ENCODE measurements at places on chromosomes 11 and 22.

GRCh38 chr11:2190657-2191471, 19.2 kb upstream of the TH start:
- DNase-seq, result no peak

- no peak for DNase-seq
These were observed 440 bp upstream of the SLC25A45 start for GRCh38 chr11:65382804-65383368.

GRCh38 chr11:68020575-68020974, 9.9 kb upstream of the NDUFS8 start:
- DNase-seq, result no peak

- DNase-seq, result no peak
These were observed 23.1 kb upstream of the CDC42EP2 start for GRCh38 chr11:65291613-65292012.

DNA sequence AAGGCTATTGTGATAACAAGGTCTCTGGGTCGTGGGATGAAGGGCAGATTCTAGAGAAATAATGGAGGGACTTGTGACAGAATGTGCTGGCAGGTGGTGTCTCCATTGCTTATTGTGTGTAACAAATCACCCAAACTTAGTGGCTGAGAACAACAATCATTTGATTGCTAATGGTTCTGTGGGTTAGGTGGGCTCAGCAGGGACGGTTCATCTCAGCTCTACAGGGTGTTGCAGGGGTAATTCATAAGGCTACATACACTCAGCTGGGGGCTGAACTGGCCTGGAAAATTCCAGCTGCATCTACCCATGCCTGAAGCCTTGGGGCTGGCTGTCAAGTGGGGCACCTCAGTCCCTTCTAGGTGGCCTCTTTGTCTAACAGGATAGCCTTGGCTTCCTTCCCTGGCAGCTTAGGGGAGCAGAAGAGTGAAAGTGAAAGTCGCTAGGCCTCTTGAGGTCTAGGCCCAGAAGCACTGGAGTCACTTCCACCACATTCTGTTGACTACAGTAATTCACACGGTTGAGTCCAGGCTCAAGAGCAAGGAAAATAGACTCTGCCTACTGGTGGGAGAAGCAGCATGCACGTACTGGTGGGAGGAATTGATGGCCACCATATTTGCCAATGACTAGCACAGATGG, 308.9 kb downstream of the MN1 start:
- DNase-seq, result no peak

DNA sequence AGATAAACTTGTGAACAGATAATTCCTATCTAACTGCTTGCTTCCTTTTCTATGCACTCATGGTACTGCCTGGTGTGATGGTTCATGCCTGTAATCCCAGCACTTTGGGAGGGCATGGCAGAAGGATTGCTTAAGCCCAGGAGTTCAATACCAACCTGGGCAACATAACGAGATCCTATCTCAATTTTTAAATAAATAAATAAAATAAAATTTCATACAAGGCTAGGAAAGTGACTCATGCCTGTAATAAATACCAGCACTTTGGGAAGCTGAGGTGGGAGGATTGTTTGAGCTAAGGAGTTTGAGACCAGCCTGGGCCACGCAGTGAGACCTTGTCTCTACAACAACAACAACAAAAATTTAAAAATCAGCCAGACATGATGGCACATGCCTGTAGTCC, 166.6 kb downstream of the COMMD9 start:
- DNase-seq, result no peak

DNA sequence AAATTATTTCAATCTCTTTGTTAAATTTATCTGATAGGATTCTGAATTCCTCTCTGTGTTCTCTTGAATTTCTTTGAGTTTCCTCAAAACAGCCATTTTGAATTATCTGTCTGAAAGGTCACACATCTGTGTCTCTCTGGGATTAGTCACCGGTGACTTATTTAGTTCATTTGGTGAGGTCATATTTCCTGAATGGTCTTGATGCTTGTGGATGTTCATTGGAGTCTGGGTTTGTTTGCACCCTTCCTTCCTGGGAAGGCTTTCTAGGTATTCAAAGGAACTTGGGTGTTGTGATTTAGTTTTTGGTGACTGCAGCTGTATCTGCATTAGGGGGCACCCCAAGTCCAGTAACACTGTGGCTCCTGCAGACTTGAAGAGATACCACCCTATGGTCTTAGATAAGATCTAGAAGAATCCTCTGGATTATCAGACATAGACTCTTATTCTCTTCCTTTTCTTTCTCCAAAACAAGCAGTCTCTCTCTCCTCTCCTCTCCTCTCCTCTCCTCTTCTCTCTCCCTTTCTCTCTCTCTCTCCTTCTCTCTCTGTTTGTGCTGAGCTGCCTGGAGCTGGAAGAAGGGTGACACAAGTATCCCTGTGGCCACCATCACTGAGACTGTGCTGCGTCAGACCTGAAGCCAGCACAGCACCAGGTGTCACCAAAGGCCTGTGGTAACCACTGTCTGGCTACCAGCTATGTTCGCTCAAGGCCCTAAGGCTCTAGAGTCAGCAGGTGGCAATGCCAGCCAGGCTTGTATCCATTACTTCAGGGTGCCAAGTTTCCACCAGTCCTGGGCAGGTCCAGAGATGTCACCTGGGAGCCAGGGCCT, 3.3 kb upstream of the HEPN1 start:
- DNase-seq, result no peak

- no peak for DNase-seq
These were observed 37.8 kb downstream of the IGHMBP2 start for GRCh38 chr11:68941324-68942094.

DNA sequence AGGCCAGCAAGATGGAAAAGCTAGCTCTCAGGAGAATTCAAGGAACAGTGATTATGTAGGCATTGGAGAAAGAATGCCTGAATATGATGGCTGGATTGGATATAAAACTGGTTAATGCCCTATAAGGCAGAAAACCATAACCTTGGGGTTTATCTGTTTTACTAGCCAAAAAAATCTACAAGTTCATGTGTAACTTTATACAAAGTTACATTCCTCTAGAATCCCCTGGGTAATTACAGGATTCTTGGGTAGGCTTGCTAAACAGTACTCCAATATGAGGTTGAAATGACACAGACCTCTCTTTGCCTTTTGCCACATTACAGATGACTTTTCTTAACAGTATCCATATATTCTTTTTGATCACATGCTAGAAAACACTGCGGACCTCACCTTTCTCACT, 26.0 kb downstream of the TSPAN18 start:
- DNase-seq, result no peak

DNA sequence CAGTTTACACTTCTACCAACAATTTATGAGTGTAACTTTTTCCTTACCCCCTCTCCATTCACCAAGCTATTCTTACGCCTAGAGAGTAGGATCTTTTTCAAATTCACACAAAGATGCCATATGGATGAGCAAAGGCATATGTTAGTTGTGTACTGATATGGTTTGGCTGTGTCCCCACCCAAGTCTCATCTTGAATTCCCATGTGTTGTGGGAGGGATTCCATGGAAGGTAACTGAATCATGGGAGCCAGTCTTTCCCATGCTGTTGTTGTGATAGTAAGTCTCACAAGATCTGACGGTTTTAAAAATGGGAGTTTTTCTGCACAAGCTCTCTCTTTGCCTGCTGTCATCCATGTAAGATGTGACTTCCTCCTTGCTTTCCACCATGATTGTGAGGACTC, 40.3 kb downstream of the TTC28 start:
- DNase-seq, result no peak

- DNase-seq, result peak; percentile 20
These were observed 10.8 kb downstream of the SIK3 start for GRCh38 chr11:117087446-117087845.

- peak; percentile 86 for DNase-seq
These were observed 10.1 kb downstream of the MTFP1 start for GRCh38 chr22:30435674-30436126.

- peak; percentile 43 for DNase-seq
These were observed 3.4 kb downstream of the CLPB start for GRCh38 chr11:72430741-72431570.

GRCh38 chr11:12876988-12877387, 132.1 kb upstream of the RASSF10 start:
- DNase-seq, result no peak

DNA sequence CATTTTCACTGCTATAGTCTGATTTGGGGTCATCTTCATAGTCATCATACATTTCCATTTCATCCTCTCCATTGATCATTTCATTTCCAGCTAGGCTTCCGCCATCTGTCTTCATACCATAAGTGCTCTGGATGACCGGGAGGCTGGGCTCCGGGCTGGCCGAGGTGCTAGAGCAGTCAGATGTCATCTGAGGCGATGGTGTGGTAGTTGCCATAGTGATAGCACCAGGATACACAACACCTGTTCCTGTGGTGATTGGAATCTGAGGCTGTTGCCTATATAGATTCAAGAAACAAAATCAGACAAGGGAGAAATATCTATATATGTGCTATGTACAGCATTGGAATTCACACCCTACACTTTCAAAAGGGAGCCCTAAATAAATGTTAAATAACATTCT, 383.5 kb downstream of the SOX6 start:
- no peak for DNase-seq

DNA sequence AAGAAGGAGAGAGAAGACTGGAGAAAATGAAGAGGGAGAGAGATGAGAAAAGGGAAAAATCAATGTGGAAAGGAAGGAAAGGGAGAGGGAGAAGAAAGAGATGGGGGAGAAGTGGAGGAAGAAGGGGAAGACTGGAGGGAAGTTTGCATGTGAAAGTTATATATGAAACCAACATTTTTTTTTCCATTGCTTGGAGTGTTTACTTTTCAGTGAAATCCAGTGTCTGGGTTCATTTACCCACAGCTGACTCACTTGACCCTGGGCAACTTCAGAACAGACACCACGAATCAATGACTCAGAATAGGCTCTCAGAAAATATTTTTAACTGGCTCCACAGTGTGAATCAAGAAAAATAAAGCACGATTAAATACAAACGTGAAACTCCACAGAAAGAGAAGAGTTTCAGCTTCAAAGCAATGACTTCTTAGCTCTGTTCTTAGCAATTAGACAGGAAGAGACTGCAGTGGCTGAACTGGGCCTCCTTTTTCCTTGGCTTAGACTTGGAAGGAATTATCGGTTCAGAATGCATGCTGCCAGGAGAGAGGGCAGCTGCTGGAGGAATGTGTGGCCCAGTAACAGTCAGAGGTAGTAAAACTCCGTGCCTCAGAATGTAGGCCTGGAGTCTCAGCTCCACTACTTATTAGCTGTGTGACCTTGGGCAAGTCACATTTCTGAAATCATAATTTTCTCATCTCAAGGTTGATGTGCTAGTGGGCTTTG, 237.5 kb downstream of the MIAT start:
- DNase-seq, result no peak

- DNase-seq, result no peak
These were observed 92.1 kb downstream of the PARVA start for GRCh38 chr11:12469451-12469850.

- no peak for DNase-seq
These were observed 9.5 kb downstream of the YPEL1 start for GRCh38 chr22:21725956-21726649.
